ENCODE measurements at places on chromosomes 2 and 18. TPM values are rescaled to one million over a fixed set of nuclear protein-coding genes. Genes with fewer than 3 reads are reported as not detected.

DNA sequence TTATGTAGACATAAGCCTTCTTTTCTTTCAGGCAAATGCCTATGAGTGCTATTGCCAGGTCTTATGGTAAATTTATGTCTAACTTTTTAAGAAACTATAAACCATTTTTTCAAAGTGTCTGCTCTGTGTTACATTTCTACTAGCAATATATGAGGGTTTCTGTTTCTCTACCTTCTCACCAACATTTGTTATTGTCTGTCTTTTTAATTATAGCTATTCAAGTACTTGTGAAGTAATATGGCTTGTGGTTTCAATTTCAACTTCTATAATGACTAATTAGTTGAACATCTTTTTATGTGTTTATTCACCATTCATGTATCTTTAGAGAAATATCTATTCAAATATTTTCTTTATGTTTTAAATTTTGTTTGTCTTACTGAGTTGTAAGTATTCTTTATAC lies 213.1 kb upstream of the MC4R start:
- DNase-seq: no peak

GRCh38 chr2:239587841-239588240 lies 187.0 kb upstream of the HDAC4 start:
- no peak for DNase-seq

GRCh38 chr2:191296083-191297006 lies 51.1 kb downstream of the MYO1B start:
- no peak for DNase-seq

Gene REG1A
- total RNA-seq: not detected
